Stimulated activated CD4-positive, alpha-beta T cell treated with anti-CD3 and anti-CD28 coated beads, Interleukin-15, amount 100 ng/mL, for 1 hour (primary cell): ENCODE measurements at places on chromosomes 13 and 19.

DNA sequence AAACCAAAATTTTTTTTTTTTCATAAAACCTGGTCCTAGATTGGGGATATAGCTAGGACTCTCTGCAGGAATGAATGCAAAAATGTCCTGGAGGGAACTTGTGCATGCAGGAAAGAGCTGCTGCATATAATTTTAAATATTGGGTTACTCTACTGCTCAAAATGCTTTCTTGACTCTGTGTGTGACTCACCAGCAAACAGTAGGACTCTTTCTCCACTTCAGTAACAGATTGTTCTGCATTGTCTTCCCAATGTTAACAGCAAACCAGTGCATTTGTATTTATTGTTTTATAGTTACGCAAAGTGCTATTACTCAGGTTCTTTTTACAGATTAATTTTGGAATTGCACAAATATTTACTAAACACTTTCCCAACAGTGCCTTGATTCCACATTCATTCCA is 163.7 kb upstream of the KL start:
- no peak for DNase-seq

DNA sequence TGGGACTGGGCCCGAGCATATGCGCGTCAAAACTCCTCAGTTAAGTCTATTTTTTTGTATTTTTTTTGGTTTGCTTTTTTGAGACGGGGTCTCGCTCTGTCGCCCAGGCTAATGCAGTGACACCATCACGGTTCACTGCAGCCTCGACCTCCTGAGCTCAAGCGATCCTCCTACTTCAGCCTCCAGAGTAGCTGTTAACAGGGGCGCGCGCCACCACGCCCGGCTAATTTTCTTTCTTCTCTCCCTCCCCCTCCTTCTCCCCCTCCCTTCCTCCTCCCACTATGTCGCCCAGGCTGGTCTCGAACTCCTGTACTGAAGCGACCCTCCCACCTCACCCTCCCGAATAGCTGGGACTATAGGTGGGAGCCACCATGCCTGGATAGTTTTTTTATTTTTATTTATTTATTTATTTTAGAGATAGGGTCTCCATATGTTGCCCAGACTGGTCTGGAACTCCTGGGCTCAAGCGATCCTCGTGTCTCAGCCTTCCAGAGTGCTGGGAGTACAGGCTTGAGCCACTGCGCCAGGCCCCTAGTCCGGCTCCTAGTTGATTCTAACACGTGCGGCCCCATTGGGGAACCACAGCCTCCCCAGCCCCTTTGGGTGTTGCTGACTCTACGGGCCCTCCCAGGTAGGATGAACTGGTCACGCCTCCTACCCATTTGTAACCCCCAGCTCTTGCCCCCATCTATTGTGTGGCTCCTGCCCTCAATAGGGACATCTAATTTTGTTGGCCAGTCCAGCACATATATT is 806 bp upstream of the ZNF837 start:
- no peak for DNase-seq

DNA sequence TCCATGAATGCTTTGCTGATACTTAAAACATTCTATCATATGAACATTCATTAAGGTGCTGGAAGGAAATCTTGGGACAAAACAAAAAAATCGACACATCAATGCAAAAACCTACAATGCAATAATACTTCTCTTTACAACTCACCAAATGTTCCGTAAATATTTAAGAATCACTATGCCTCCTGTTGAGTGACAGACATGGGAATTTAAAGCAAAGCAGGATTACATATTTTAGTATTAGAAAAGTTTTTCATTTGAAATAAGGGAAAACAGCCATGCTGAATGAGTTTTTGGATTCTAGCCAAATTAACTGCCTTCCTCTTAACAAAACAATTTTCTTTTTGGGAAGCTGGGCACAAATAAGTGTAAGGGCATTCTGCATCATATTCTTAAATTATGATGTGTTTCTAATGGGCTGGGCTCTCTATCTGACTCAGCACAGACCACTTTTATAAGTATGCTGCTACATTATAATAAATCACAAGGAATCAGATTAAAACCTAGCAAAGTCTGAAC is 93.7 kb downstream of the RBM26 start:
- DNase-seq = no peak

DNA sequence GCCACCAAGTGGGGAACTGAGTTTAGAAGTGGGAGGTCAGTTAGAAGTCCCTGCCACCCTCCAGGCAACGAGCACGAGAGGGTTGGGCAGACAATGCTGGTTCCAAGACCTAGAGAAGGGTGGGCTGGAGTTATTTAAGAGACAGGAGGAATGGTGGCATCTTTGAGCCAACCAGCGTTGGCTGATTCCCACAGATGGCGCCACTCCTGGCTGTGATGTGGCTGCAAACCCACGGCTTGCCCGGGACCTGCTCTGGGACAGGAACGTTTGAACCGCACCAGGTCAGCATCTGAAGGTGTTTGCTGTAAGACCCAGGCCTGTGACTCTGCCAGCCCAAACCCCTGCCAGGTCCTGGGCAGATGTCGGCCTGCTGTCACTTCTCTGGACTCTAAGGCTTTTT is 42.8 kb downstream of the BICRA start:
- no peak for DNase-seq

GRCh38 chr13:93476175-93476574 is 249.6 kb downstream of the GPC6 start:
- DNase-seq = no peak

GRCh38 chr13:47158593-47158992 is 261.7 kb upstream of the HTR2A start:
- DNase-seq = no peak

GRCh38 chr13:95146486-95146885 is 154.8 kb downstream of the ABCC4 start:
- DNase-seq = no peak

DNA sequence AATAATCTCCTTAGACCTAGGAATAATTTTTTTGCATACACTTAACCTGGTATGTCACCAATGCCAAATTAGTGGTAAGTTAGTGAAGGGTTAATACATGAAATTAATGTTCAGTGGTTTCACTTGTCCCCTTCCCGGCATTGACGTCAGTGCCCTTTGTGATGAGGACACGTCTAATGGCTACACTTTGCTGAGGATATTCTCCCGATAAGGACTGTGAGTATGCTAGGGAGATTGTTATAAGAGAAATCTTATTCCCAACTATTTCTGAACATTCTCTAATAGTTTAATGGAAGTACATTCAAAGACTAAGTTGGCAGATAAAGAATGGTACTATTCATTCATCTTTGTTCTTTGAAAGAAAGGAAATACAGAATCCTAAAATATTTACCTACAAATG is 102.4 kb downstream of the TNFRSF19 start:
- no peak for DNase-seq

DNA sequence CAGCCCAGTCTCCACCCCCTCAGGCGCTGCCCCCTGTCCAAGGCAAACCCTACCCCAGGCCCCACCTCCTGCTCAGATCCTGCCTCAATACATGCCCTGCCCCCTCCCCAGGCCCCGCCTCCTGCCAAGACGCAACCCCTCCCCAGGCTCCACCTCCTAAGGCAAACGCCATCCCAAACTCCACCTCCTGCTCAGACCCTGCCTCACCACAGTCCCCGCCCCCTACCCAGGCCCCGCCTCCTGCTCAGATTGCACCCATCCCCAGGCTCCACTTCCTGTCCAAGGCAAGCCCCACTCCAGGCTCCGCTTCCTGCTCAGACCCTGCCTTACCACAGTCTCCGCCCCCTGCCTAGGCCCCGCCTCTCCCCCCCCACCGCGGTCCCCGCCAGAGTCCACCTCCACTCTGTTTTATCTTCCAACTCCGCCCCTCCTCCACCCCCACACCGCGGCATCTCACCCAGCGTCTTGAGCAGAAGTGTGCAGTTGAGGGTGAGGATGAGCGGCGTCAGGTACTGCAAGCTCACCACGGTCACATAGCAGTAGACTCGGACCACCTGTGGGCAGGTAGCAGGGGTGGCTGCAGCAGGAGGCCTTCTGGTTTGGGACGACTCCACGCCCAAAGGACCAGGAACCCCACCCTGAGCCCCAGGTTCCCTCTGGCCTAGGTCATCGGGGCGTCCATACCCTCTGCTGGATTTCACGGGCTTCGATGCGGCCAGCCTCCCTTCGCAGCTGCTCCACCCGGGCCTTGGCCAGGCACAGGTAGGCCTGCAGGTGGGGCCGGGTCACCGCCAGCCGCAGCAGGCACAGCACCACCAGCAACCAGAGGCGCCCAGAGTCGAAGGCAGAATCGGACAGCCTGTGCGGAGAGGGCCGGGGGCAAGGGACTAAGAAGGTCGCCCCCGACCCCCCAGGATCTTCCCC is 17.7 kb downstream of the TMEM161A start:
- no peak for DNase-seq

GRCh38 chr19:28577233-28577632 is 635.7 kb downstream of the UQCRFS1 start:
- DNase-seq = no peak

DNA sequence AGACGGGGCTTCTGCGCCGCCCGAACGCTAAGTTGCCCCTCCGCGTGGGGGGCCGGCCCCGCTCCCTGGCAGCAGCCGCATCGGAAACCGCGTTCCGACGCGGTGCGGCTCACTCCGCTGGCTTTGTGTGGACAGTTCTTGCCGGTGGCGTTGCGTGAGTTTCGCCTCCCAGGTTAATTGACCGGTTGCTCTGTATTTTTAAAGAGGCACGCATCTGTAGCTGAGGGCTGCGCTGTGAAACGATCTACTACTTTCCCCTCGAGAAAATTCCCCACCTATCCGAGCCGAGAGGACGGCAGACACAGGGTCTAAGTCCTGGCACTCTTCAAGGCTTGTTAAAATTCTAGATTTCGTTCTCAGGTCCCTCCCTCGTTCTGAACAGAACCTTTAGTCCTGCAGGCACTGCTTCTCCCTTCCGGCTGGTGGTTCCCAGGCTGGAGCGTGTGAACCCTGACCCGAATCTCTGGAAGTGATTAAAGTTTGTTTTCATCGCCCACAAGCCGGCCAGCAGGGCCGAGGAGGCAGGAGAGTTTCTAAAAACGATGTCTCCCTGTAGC is 933 bp downstream of the ARHGEF7 start:
- DNase-seq = no peak

GRCh38 chr13:29909081-29909730 is 58.8 kb upstream of the UBL3 start:
- no peak for DNase-seq

DNA sequence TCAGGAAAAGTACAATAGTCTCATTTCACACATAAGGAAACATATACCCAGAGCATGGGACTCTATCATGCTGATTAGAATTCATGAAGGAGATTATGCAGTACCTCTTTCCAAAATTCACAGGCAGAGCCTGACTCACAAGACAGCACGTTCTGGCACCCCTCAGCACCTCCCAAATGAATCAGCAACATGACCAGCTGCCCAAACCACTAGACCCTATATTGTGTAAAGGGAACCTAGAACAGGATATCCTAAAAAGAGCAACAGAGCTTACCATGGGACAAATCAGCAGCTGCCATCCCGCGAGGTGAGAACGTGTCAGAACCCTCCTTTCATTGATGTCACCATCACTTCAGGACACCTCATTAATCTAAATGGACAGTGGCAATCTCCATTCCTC is 2.5 kb downstream of the ZNF426 start:
- no peak for DNase-seq

DNA sequence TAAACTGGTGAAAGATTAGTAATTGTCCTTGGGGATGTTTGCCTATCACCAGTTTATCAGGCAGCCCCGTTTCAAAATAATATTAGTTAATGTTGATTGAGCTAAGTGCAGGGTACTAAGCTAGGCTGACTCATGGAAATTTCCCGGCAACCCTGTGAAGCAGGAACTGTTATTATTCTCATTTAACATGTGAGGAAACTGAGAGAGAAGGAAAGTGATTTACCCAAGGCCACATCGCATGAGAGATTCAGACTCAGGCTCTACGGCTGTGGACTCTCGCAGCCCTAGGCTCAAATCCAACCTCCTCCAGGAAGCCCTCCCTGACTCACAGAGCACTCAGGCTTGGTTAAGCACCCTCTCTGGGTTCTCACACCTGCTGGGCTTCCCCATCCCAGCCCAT is 19.7 kb downstream of the CLPTM1 start:
- DNase-seq = no peak
